Pancreas (tissue), 10 donors: ENCODE measurements at places on chromosomes 11 and 22. TPM values are rescaled to one million over a fixed set of nuclear protein-coding genes. Genes with fewer than 3 reads are reported as not detected.

GRCh38 chr11:20050551-20051333 is 109.5 kb downstream of the DBX1 start:
- H3K27ac ChIP-seq = no peak overlapping the region
- no peaks in the 10 kb centered on the region for H3K4me1 ChIP-seq
- H3K36me3 ChIP-seq = no peaks in the 10 kb centered on the region
- H3K27me3 ChIP-seq = no peaks in the 10 kb centered on the region
- DNase-seq = no peak

GRCh38 chr11:115739146-115739545 is 234.9 kb upstream of the CADM1 start:
- no peak for DNase-seq
- H3K4me3 ChIP-seq = no peak overlapping the region
- no peaks in the 10 kb centered on the region for H3K36me3 ChIP-seq
- H3K4me1 ChIP-seq = no peaks in the 10 kb centered on the region
- no peaks in the 10 kb centered on the region for H3K27me3 ChIP-seq

DNA sequence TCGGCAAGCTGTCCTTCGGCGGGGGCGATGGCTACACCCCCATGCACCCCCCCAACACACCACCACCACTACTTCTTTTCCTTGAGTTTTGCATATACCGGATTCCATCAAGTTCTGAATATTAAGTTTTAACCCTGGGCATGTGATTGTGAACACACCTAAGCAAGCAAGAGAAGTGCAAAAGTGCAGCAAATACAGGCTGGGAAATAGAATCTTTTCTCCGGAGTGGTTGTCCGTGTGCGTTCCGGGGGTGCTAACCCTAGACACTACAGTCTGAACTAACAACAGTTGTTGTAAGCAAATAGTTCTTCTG is 574 bp downstream of the PRSS23 start:
- H3K36me3 ChIP-seq = no peaks in the 10 kb centered on the region
- DNase-seq = no peak
- H3K27me3 ChIP-seq = no peaks in the 10 kb centered on the region
- peak overlapping the region; percentile 57 for H3K4me3 ChIP-seq

DNA sequence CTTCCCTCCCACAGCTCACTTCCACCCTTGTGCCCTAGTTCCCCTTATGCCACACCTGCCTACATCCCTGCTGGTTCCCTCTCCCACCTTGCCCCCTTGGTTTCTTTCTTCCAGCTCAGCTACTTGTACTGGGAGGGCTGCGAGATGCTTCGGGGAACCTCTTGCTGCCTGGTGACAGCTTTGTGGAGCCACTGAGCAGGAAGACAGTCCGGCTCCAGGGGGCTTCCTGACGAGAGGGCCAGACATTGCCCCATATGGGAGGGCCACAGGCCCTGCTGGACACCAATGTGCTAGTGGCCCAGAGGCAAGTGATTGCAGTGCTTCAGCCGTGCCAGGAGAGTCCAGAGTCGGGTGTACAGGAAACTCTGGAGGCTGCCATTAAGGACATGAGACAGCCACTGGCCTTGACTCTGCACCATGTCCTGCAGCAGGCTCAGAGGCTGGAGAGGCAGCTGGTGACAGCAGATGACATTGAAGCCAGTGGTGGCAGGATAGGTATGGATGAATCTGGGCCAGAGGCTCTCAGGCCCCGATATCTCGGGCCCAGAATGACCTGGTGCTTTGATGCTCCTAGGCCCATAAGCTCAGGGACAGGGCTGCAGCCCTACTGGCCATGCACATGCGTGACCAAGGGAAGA is 54.3 kb downstream of the BTG4 start:
- H3K4me3 ChIP-seq = no peak overlapping the region
- H3K27me3 ChIP-seq = no peaks in the 10 kb centered on the region
- H3K36me3 ChIP-seq = no peaks in the 10 kb centered on the region
- H3K4me1 ChIP-seq = no peaks in the 10 kb centered on the region

- H3K27me3 ChIP-seq = no peaks in the 10 kb centered on the region
- H3K36me3 ChIP-seq = no peaks in the 10 kb centered on the region
- no peaks in the 10 kb centered on the region for H3K4me1 ChIP-seq
- H3K27ac ChIP-seq = no peak overlapping the region
These were observed 437.8 kb downstream of the DYNC2H1 start for GRCh38 chr11:103547024-103547423.

- no peaks in the 10 kb centered on the region for H3K36me3 ChIP-seq
- H3K4me1 ChIP-seq = no peaks in the 10 kb centered on the region
These were observed 12.5 kb upstream of the CREB3L1 start for GRCh38 chr11:46264976-46265375.

GRCh38 chr22:42682113-42682851 is 33.1 kb upstream of the CYB5R3 start:
- H3K27me3 ChIP-seq = no peaks in the 10 kb centered on the region
- H3K27ac ChIP-seq = no peak overlapping the region
- no peaks in the 10 kb centered on the region for H3K36me3 ChIP-seq
- DNase-seq = no peak
- no peaks in the 10 kb centered on the region for H3K4me1 ChIP-seq

HTR3A gene
- total RNA-seq = 4.9 TPM

LUZP2 gene
- not detected for total RNA-seq

RAG1 gene
- 0.55 TPM for total RNA-seq

DEUP1 gene
- 0.28 TPM for total RNA-seq

RIMBP3B gene
- total RNA-seq = not detected
